ENCODE measurements at places on chromosomes 5 and 9.

DNA sequence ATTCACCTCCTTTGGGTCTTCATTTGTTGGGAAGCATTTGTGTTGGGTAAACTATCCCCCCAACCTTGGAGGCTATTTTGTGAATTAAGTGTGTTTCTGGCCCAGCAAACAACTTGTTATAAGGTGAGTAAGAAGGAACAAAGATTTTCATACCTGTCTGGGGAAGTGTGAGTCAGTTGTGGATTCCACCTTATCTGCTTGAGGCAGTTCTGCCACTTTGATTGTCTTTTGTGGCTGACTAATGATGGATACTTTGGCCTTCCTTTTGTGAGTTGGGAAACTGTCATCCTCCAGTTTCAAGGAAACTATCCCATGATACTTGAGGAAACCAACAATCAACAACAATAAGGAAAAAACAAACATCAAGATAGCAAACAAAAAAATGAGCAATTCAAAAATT, 24.6 kb upstream of the CER1 start:
- no peak for DNase-seq

GRCh38 chr5:87909382-87909781, 359.3 kb downstream of the TMEM161B start:
- no peak for DNase-seq

GRCh38 chr5:77046416-77047073, 16.3 kb downstream of the AGGF1 start:
- no peak for DNase-seq

DNA sequence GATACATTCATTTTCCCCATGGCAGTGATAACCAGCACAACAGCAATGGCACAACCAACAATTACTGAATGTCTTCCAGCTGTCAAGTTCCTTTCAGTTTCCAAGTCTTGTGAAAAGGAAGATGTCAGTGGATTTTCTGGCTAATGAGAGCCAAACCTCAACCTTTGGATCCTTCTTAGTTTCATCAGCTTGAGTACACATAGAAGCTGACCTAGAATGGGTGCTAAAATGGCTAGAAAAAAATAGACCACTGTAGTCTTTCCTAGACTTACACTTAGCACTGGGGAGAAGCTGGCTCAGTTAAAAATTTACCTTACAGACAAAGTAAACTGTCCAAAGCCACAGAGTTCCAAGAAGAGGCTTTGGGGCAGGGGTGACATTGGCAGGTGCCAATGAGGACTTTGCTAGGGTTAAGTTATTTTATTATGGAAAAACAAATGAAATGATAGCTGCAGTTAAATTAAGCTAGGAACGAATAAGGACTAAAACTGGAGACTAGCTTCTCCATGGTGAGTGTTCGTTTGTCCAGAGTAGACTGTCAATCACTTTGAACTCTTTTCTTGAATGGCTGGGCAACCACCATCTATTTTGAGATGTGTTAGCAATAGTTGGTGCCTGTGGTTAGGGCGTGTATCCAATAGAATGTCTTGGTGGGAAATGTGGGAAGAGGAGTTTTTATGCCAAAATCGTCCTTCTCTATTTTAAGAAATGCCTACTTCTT, 25.9 kb upstream of the TXN start:
- no peak for DNase-seq

DNA sequence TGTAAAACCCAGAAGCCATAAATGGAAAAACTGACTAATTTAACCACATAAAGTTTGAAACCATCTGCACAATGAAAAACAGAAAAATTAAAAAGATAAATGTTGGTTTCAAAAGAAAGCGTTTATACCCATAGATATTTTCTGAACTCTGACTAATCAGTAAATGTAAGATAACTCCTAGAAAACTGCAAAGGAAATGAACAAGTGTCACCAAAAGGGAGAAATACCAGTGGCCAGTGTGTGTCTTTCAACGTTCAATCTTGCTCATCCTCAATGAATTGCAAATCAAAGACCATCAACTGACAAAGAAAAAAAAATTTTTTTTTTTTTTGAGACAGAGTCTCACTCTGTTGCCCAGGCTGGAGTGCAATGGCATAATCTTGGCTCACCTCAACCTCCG, 180.1 kb downstream of the SYK start:
- no peak for DNase-seq

GRCh38 chr5:6491919-6492290, 43.2 kb downstream of the UBE2QL1 start:
- no peak for DNase-seq

DNA sequence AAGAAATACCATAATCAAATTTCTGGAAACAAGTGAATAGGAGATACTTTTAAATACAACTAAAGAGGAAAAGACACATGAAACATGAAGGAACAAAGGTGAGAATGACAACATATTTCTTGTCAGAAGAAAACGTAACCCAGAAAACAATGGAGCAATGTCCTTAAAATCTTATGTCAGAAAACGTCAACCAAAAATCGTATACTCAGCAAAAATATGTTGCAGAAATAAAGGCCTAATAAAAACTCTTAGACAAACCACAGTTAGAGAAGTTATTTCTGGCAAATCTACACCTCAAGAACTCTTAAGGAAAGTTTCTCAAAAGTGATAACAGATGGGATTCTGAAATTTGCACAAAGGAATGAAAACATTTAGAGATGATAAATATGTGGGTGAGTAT, 66.3 kb upstream of the FBXL7 start:
- DNase-seq = no peak

GRCh38 chr9:19156805-19157204, 29.5 kb upstream of the PLIN2 start:
- DNase-seq = no peak

DNA sequence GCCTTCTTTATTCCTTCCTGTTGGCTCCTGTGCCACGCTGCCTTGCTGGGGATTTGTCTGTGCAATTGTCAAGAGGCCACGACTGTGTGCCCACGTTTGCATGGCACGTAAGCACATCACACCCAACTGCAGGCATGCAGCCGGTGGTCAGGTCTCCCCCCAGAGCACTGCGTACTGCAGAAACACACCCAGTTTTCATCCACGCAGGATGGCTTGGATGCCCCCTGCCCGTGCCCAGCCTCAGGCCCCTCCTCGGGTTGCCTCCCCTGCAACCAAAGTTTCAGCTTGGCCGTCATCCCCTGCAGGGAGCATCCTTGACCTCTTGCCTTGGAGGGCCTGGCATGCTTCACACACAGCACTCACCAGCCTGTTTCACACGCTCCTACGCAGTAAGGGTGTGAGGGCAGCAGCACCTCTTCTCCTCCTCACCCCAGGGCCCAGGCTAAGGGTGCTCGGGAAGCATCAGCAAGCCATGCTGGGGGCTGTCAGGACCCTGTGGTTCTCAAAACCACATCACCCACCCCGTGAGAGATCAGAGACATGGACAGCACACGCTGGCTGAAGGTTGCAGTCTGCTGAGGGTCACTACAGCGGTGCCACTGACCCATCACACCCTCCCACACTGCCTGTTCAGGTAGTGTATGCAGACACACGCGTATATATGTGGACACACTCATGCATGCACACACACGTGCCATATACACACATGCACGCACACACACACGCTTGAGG, 3.1 kb downstream of the MRPL36 start:
- no peak for DNase-seq

DNA sequence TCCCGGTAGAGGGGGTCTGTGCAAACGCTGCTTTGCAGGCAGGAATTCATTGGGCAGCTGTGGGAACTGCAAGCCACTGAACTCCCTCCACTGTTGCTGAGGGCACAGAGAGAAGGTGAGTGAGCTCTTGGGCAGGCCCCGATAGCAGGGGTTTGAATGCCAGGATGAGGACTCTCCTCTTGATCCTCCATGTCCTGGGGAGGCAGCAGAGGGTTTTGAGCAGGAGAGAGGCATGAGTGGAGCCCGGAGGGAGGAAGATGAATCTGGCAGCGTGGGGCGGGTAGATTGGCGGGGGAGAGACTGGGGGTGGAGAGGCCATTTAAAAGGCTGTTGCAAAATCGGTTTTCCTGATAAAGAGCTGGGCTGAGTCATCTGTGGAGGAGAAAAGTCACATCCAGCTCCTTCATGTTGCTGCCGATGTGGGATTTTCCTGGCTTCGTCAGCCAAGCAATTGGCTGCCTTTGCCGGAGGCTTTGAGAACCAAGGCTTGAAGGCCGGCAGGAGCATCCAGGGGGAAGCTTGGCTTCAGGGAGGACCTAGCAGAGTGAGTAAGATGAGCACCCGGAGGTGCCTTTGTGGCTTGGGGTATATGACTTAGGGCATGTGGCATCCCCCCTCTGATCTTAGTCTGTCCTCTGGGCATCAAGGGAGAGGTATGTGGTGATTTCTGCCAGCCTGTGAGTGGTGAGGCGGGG, at the start of gene SYNPO:
TSS of gene SYNPO (plus strand) at position 350 of the 695 bp plus-strand sequence. CDS start 7,616 bp downstream, outside the sequence.
- DNase-seq = no peak

DNA sequence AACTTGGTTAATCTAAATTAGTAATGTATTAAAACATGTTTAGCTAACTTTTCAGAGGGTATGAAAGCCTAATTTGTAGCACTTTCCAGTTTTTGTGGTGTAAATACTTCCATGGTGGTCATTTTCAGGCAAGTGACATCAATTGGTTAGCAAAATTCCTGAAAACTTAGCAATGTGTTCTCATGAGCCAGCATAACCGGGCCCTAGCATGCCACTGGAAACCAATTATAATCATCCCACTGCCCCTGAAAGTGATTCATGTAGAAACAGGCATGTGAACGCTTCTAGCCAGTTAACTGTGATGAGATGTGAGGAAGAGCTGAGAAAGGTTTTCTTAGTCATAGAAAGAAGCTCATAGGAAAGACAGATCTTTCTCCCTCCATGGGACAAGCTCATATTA, 417.2 kb downstream of the TLR4 start:
- no peak for DNase-seq

GRCh38 chr5:41787265-41787664, 83.0 kb downstream of the OXCT1 start:
- DNase-seq = no peak

DNA sequence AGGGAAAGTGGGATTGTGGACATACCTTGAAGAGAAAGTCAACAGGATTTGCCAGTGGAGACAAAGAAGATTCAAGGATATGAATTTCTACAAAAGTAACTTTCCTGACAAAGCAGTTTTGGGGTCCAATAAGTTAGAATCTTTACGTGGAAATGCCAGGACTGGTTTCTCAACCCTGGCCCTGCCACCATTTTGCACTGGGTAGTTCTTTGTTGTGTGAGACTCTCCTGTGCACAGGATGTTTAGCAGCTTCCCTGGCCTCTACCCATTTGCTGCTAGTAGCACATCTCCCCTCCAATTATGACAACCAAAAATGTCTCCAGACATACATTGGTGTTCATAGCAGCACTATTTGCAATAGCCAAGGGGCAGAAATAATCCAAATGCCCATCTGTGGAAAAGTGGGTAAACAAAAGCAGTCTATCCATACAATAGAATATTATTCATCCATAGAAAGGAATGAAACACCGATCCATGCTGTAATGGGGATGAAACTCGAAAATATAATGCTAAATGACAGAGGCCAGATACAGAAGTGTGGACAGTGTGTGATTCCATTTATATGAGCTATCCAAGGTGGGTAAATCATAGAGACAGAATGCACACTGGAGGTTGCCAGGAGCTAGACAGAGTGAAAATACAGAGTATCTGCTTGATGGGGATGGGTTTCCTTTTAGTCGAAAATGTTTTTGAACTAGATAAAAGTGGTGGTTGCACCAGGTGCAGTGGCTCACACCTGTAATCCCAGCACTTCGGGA, 91.4 kb downstream of the NSUN2 start:
- no peak for DNase-seq

DNA sequence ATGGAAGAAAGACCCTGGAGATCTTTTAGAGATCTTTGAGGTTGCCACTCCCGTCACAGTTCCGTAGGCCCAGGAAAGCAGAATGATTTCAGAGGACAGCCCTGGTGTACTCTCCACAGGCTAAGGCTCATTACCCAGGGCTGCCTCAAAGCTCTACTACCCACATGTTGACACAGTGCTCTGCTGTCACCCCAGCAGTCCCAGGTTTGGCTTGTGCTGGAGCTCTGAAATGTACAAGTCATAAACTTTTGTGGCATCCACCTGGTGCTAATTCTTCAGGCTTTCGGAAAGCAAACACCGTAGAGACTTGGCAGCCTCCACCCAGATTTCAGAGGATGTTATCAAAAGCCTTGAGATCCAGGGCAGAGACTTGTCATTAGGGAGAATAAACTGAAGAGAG, 136.5 kb downstream of the MTRR start:
- no peak for DNase-seq

- no peak for DNase-seq
Measured at GRCh38 chr9:107824556-107824955, 335.0 kb upstream of the KLF4 start.

GRCh38 chr5:136446565-136446964, 81.2 kb upstream of the TRPC7 start:
- no peak for DNase-seq

- DNase-seq = no peak
Measured at GRCh38 chr5:134451936-134452505, 40.3 kb upstream of the CDKN2AIPNL start.

GRCh38 chr9:113506090-113506589, 42.6 kb downstream of the RGS3 start:
- DNase-seq = no peak

GRCh38 chr5:141623186-141623585, 4.4 kb upstream of the DIAPH1 start:
- no peak for DNase-seq

- DNase-seq = no peak
Measured at GRCh38 chr5:91257301-91257700, 125.8 kb downstream of the ARRDC3 start.

- no peak for DNase-seq
Measured at GRCh38 chr5:151720215-151720614, 33.5 kb upstream of the SPARC start.

GRCh38 chr5:137636830-137637714, 98.8 kb downstream of the KLHL3 start:
- no peak for DNase-seq

- DNase-seq = no peak
Measured at GRCh38 chr9:70013598-70014196, 30.0 kb upstream of the MAMDC2 start.

DNA sequence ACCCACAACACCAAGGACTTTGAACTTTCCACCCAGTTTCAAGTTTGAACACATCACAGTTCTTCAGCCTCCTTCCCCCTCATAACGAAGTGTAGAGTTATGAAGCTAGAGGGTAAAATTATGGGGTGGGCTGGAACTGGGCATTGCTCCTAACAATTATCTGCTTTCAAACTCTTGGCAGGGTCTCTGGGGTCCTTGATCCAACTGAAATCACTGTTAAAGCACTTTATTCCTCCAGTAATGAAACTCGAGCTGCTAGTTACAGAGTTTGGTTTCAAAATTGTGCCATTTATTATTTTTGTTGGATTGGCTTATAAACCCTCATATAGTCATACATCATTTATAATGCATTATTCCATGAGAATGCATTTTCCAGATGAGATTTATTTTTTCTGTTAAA, 158.5 kb downstream of the RGS3 start:
- no peak for DNase-seq

GRCh38 chr5:99004960-99005359, 76.2 kb upstream of the CHD1 start:
- no peak for DNase-seq

- DNase-seq = peak; percentile 73
Measured at GRCh38 chr9:33813712-33814641, 3.0 kb upstream of the UBE2R2 start.

- peak; percentile 36 for DNase-seq
Measured at GRCh38 chr9:68749579-68750159, 44.6 kb downstream of the PIP5K1B start.

- no peak for DNase-seq
Measured at GRCh38 chr5:149680810-149681221, 49.3 kb upstream of the PPARGC1B start.

Data from hematopoietic multipotent progenitor cell treated with erythropoietin and hydrocortisone succinate and interleukin-3 and kit ligand, for 17 days (in vitro differentiated cells).